Globus pallidus (tissue), 1 donor: ENCODE measurements at places on chromosomes 1 and 21.
A peak's percentile ranks its signal among the peaks of the same experiment; 100 is the strongest.

DNA sequence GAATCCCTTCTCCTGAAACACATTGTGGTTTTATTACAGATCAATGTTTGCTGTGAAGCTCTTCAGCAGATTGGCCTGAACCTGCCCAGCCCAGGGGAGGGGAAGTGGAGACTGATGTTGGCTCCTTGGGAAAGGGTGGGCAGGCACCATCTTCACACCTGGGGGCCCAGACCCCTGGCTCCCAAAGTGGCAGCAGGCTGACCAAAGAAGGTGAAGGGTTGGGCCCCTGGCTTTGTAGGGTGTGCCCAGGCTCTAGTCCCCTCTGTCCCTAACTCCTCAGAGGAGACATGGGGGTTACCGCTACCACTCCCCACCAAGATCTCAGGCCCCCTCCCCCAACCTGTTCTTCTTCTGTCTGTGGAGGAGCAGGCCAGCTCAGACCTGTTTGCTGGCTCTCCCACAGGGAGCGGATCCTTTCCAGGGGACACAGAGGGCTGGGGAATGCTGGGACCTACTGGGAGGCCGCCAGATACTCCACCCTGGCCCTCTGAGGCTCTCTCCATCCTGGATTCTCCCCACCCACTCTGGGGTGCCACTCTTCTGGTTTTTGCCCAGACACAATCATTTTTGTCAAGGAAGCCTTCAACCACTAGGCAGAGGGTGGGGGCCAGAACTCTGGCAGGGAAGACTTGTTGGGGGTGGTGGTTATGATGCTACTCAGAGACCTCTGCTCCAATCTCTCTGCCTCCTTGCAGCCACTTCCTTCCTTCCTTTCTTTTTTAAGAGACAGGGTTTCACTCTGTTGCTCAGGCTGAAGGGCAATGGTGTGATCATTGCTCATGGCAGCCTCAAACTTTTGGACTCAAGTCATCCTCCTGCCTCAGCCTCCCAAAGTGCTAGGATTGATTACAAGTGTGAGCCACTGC, 5.0 kb upstream of the EFNA3 start:
- DNase-seq: no peak

DNA sequence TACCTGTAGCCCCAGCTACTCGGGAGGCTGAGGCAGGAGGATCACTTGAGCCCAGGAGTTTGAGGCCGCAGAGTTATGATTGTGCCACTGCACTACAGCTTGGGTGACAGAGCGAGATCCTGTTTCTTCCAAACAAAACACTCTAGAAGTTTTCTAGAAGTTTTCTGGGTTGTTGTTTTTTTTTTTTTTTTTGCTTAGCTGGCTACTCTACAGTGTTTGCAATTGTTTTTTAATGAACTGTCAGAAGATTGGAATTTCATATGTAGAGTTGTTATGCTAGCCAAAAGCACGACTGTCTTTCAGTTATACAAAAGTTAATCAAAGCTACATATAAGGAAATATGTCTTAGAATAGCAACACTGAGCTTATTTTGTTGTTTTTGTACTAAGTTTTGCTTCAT, 30.9 kb upstream of the NEXN start:
- DNase-seq: no peak

DNA sequence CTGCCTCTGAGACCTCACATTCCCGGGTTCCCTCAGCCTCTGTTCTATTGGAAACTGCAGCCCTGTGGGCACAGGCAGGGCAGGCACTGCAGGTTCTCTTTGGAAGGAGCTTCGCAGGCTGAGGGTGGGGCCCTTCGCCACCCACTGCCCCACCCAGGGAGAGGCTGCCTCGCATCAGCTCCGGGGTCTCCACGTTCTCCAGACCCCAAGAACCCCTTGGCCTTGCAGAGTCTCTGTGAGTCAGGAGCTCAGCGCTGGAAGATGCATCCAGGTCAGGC, 8.6 kb upstream of the C1orf159 start:
- no peak for DNase-seq

- no peak for DNase-seq
Measured at GRCh38 chr1:3432306-3432705, 22.2 kb upstream of the ARHGEF16 start.

GRCh38 chr1:206457408-206458120, 12.7 kb upstream of the IKBKE start:
- DNase-seq: no peak

DNA sequence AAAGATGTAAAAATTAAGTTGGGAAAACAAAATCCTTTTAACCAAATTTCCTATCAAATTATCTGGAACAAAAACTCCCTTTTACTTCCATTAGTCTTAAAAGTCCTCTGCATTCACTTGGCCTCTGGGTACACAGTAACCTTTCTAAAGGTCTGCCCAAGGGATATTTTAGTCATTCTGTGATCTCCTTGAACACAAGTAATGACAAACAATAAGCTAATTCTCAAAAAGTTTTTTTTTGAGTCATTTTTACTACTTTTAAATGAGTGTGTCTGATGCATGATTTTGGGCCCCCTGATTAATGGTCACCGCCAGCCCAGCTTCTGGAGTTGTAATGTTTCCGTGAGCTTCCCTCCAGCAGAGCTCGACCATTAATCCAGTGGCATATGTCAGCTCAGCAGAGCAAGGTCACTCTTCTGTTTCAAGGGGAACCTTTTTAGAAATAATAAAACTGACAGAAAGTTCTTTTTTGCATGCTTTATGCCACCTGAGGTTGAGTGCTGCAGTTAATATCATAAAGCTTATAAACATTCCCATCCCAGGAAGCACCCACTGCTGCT, 14.3 kb downstream of the SAMSN1 start:
- no peak for DNase-seq

DNA sequence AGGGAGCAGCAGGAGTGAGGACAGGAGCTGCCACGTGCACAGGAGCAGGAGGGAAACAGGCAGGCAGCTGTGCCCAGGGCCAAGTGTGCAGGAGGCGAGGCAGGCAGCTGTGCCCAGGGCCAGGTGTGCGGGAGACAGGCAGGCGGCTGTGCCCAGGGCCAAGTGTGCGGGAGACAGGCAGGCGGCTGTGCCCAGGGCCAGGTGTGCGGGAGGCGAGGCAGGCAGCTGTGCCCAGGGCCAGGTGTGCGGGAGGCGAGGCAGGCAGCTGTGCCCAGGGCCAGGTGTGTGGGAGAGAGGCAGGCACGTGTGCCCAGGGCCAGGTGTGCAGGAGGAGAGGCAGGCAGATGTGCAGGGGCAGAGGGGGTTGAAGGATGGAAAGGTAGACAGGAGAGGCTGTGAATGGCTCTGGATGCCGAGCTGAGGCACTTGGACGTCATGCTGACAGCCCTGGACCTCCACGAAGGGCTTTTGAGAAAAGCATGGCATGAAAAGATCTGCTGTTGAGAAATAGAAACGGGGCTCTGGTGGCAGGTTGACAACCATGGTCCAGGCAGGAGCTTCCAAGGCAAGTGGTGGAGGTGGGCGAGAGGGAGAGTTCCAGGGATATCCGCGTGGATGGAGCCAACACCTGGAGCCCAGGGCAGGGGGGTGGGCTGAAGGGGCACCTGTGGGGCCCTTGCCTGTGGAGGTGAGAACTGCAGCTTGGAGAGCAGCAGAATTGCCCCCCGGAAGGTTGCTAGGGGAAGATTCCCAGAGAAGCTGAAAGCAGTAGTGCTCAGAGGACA, 19.1 kb upstream of the NPHP4 start:
- DNase-seq: no peak

GRCh38 chr21:39281207-39281606, 32.2 kb downstream of the BRWD1 start:
- no peak for DNase-seq

DNA sequence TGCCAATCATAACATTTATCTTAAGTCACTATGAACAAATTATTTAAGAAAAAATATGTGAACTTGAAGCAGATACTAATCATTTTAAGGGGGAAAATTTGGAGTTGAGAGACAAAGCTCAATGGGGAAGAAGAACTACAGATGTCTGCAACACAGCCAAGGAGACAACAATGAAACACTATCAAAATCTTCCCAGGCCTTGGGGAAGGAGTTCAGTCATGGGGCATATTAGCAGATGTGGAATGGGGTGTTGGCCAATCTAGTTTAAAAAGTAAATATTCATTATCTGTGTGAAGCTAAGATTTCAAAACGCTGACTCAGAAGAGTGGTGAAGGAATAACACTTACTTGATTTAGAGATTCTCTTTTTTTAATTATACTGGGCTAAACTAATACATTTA, 671.6 kb upstream of the ZP4 start:
- DNase-seq: no peak

GRCh38 chr1:47196622-47197021, 6.8 kb upstream of the PDZK1IP1 start:
- no peak for DNase-seq

- no peak for DNase-seq
Measured at GRCh38 chr1:197680311-197680710, 95.0 kb downstream of the DENND1B start.

DNA sequence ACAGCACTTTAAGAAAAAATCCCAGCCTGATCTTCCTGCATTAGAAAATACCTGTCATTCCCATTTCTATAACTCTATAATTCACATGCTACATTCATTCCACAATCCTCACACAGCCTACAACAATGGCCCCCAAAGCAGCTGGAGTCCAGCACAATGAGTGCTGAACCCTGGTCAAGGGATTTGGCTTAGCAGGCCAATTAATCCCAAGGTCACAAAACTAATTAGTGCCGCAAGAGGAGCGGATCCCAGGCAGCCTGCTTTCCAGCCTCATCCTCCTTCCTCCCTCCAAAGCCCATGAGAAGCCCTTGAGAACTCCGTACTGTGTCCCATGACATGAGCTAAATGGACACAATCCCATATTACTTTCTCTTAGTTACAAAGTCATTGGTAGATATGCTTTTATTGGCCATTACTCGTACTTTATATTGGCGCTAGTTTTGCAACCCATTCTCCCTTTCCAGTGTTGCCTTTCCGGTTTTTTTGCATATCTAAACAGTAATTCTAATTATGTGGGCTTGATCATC, 94.8 kb downstream of the DAB1 start:
- no peak for DNase-seq

GRCh38 chr1:161763522-161764098, 2.5 kb upstream of the ATF6 start:
- no peak for DNase-seq

- no peak for DNase-seq
Measured at GRCh38 chr1:236381565-236382158, 12.4 kb upstream of the EDARADD start.

DNA sequence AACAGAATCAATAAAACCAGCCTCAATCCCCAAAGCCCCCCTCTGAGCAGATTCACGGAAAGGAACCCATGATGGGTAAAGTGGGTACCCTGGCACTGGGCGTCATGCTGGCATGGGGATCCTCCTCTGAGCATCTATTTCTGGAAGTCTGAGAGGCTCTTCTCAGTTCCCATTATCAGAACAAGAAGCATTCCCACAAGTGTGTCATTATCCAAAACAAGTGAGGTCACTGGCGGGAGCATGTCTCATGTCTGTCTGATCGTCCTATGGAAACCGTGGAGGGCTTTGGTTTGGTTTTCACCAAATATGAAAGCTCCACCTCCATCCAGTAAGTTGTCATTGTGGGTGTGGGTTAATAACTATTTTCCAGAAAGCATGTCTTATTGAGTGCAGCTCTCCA, 70.7 kb downstream of the PGM1 start:
- no peak for DNase-seq

DNA sequence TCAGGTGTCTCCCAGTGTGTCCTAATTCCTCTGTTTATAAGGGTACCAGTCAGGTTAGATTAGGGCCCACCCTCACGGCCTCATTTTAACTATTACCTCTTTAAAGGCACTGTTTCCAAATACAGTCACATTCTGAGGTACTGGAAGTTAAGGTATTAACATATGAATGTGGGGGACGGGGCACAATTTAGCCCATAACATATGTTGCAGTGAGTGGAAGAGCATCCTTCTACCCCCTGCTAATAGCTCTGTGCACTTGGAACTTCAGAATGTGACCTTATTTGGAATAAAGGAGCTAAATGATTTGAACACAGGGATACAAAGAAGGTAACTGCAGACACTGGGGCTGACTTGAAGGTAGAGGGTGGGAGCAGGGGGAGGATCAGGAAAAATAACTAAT, 67.3 kb upstream of the ADGRL2 start:
- DNase-seq: no peak

- DNase-seq: no peak
Measured at GRCh38 chr1:43152866-43153265, 19.2 kb downstream of the EBNA1BP2 start.

GRCh38 chr1:229784834-229785233, 158.8 kb downstream of the URB2 start:
- no peak for DNase-seq

GRCh38 chr1:15452216-15452615, 4.3 kb upstream of the CELA2A start:
- no peak for DNase-seq

- DNase-seq: peak; percentile 93
Measured at GRCh38 chr1:28104866-28105467, 16.6 kb upstream of the EYA3 start.
